ENCODE measurements at places on chromosomes 16 and 17.

GRCh38 chr17:48776602-48777001 lies 40.4 kb downstream of the TTLL6 start:
- DNase-seq: no peak

GRCh38 chr16:425740-426114 lies 278 bp downstream of the RAB11FIP3 start:
- DNase-seq: no peak

DNA sequence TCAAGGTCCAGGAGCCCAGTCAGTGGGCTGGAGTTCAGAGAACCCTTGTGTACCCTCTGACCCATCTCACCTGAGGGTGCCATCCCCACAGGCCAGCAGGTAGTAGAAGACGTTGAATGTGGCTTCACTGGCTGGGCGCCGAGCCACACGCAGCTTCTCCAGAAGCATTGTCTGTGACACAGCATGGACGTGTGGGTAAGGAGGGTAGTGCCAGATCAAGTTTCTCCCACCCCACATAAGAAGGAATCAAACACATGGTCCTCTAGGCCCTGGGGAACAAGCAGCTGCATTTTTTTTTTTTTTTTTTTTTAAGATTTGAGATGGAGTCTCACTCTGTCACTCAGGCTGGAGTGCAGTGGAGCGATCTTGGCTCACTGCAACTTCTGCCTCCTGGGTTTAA lies 60.9 kb downstream of the MYO18A start:
- DNase-seq: no peak

- no peak for DNase-seq
Measured at GRCh38 chr17:36931697-36932382, 5.4 kb upstream of the LHX1 start.

DNA sequence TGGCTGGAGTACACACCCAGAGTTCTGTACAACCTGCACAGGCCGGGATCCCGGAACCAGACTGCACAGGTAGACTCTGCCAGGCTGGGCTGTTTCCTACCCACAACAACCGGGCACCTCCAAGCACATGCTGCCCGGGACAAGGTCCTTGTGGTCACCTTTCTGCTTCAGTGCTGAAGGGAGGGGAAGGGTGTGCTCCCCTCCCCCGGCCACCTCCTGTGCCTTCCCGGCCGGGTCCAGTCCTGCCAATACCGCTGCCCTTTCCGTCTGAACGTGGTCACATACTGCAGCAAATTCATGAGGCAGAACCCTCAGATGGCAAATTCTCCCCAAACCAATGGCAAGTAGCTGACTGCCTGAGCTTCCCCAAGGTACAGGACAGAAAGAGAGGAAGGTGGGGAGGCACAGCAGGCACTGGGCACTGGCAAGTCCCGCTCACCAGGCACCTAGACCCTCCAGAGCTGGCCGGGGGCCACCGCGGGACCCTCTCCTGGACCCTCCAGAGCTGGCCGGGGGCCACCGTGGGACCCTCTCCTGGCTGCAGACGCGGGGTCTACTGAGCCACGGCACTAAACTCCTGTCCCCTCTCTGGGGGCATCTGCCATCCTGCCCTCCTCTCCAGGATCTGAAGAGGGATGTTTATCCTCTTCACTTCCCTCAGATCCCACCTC lies 22.8 kb downstream of the SLC43A2 start:
- DNase-seq: no peak

GRCh38 chr17:80646328-80646727 lies 101.7 kb downstream of the RPTOR start:
- no peak for DNase-seq

- no peak for DNase-seq
Measured at GRCh38 chr16:47600376-47600775, 139.2 kb downstream of the PHKB start.

GRCh38 chr17:8155231-8155995 lies 3.2 kb upstream of the PER1 start:
- no peak for DNase-seq

DNA sequence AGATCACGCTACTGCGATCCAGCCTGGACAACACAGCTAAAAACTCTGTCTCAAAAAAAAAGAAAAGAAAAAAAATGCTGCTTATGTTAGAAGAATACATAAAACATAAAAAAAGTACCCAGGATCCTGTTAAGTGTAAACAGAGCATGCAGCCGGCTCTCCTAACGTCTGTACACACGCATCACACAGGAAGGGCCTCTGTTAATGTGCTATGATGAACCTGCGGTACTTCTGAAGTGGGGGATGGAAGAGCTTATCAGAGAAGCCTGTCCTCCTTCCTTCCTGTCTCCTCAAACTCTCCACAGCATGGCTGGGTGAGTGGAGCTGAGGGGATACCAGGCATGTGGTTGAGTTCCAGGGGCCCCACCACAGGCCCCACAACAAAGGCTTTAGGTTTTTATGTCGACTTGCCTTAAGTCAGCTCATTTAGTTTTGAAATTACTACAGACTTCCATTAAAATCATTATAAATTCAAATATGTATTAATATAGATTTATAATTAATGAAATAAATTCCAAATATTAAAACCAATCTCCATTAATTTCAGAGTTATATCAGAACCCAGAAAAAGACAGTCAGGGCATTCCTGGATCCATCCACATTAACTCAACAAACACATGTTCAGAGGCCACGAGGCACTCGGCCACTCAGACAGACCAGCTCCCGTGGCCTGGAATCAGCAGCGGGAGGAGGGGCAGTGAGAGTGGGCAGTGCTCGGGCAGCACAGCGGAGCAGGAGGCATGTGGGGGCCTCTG lies 11.7 kb downstream of the CCDC57 start:
- DNase-seq: peak; percentile 81

DNA sequence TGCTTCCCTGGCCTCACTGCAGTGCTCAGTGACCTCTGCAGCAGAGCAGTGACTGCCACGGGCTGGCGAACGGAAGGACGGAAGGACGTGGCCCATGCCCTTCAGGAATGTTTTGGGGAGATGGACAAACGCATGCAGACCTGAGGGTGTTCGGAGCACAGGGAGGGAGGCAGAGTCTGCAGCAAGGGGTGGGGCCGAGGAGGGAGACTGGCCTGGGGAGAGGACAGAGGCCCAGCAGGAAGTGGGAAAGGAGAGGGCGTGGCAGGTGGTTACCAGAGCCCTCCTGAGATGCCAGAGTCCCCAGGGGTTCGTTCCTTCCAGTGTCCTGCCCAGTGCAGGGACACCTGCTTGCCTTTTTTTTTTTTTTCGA lies 21.9 kb downstream of the ADORA2B start:
- no peak for DNase-seq

DNA sequence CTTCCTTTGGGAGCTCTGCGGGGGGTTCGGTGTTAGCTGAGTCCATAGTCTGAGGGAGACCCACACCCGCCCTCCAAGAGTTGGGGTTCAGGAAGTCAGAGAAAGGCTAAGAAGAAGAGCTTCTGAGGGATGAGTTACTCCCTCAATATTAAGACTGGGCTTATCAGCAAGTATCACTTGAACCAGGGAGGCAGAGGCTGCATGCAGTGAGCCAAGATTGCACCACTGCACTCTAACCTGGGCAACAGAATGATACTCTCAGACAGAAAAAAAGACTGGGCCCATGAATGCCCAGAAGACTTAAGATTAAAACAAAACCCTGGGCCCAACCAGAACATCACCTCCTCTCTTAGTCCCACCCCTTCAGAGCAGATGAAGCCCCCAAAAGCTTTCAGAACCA lies 6.0 kb downstream of the NKIRAS2 start:
- DNase-seq: no peak

DNA sequence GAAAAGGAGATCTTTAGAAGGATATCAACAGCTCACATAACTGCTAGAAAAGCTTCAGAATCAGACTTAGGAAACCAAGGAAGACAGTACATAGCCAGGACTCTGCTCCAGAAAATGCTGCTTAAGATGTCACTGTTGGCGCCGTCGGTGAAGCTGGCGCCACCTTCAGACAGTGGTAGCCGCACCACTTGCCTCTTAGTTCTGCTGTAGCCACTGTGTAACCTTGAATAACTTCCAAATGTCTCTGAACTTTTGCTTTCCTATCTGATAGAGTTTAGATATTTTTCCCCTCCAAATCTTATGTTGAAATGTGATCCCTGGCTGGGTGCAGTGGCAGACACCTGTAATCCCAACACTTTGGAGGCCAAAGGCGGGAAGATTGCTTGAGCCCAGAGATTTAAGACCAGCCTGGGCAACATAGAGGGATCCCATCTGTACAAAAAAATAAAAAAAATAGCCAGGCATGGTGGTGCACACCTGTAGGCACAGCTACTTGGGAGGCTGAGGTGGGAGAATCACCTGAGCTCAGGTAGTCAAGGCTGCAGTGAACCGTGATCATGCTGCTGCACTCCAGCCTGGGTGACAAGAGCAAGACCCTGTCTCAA lies 6.3 kb upstream of the USP31 start:
- DNase-seq: no peak

DNA sequence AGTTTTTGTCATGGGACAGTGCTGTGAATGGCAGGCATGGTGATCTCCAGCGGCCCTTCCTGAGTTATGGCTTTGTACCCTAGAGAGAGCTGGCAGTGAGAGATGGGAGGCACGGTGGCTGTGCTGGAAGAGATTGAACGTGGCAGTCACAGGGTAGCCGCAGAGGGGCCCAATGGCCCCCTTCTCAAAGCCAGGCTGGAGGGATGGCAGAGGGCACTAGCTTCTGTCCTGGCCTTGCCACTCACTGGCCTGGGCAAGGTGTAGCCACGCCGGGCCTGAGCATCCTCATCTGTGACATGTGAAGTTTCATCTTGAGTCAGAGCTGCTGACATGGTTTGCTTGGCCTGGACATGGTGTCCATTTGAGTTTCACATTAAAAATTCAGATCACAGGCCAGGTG lies 3.9 kb upstream of the ATP2A1 start:
- DNase-seq: no peak

GRCh38 chr17:33562792-33563191 lies 269.7 kb upstream of the ASIC2 start:
- no peak for DNase-seq

DNA sequence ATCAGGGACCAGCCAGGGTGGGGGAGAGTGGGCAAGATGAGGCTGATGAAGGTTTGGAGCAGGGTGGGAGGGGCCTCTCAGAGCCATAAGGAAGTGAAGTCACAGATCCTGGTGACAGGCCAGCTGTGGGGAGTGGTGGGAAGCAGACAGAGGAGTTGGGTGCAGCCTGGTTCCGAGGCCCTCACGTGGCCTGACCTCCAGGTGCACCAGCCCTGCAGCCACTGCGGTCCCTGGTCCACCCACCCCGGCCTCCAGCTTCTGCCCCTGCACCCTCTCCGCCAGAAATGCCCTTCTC lies 3.9 kb upstream of the ZFPM1 start:
- no peak for DNase-seq

DNA sequence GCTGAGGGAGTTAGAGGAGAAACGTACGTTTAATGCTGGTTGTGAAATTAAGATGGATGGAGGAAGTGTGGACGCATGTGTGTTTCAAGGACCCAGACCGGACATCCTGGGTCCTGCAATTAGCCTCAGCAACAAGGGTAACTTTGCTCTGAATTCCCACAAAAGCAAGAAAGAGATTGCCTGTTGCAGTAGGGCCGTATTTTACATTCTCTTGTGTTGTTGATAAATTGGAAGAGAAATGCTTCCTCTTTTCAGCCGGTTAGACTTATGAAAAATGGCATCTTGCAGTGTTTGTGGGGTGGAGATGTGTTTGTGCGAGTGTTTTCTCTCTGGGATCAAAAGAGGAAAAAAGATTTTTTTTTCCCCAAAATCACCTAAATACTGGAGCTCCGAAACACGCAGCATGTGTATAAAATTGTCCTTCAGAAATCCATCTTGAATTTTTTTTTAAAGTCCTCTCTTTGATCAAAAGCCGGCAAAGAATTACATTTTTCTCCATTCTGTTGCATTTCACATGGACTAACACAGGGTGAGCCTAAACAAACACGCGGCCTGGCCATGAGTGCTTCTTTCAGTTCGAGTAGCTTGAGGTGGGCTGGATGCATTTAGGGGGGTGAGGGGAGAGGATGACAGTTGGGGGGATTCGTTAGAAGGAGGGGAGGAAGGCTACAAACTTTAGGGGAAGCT lies 251.6 kb downstream of the C16orf95 start:
- no peak for DNase-seq

- DNase-seq: no peak
Measured at GRCh38 chr17:7859028-7859427, 1.2 kb downstream of the CYB5D1 start.

DNA sequence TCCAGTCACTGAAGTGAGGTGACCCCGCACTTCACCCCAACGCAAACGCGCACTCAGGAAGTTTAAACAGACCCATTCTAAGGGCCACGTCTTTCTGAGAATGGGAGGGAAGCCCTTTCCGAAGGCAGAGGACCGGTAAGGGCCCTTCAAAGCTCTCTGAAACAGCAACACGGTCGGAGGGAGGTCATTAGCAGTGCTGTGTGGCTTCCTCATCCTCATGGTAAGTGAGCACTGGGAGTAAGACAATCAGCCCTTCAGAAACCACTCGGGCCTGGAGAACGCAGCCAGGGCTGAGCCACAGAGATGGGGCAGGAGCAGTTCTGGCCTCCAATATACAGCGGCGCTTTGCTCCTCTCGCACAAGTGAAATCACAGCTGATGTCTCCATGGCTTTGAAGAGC lies 23.7 kb downstream of the SRL start:
- DNase-seq: no peak

GRCh38 chr16:11605891-11606290 lies 19.2 kb upstream of the LITAF start:
- DNase-seq: no peak

GRCh38 chr17:70564006-70564620 lies 394.8 kb downstream of the KCNJ2 start:
- DNase-seq: no peak

GRCh38 chr17:81842725-81843504 lies 8.1 kb upstream of the PPP1R27 start:
- DNase-seq: no peak

DNA sequence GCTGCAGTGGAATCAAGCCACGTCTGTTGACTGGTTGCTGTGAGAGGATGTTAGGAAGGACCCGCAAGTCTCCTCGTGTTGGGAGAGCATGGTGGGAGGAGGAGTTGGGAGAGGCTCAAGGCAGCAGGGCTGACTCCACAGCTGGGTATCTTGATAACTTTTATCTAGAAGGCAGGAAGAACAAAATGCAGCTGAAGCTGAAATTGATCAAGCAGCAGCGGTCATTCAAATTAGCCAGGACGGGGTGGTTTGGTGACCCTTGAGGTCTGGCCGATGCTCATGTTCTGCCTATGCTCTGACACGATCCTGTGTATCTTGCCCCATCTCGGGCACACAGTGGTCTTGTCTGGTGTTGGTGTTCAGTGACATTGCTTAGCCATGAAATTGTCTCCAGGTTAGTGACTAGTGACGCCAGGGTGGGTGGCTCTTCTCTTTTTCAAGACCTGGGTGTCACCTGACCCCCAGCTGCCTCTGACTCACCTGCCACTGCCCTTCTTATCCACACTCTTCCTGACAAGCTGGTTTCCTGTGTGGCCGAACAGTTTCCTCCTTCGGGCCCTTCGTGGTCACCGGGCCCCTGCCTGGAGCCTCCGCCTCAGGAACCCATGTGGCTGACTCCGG lies 19.1 kb downstream of the NPTX1 start:
- DNase-seq: peak; percentile 52

DNA sequence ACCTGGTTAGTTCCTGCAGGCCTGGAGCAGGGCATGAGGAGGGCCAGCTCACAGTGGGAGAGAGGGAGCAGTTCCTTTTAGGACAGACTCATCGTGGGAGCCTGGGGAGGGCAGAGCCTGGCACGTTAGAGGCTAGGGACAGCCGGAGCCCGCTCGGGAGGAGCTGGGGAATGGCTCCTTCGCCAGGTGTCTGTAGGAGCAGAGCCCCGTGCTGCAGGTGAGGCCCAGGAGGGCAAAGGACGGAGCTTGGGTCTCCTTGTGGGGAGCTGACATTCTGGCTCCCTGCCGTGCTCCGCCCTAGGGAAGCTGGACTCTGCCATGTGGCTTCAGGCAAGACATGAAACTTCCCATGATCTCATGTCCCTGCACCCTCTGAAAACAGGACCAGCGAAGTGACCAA lies 18.7 kb upstream of the MTSS2 start:
- no peak for DNase-seq

All from immature natural killer cell (primary cell).